ENCODE measurements at places on chromosomes 4 and X.

DNA sequence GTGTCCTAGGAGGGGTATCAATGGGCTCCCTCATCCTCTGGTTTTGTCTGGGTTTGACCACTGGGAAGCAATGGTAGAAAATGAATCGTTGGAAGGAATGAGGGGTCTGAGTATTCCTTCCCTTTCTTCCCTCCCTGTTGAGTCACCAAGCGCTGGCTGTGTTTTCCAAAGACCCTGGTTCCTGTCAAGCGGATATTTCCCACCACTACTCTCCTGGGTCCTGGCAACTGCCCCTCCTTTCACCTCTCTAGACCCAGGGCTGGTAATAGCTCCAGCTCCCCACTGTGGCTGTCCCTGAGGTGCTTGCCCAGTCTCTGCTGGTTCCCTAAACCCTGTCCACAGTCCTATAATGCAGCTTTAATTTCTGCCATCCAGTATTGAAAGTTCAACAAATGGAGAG lies 22.2 kb downstream of the SMIM43 start:
- H3K4me3 ChIP-seq = no peak overlapping the region
- no peak for DNase-seq
- peaks cover 3% of the 10 kb centered on the region for H3K27me3 ChIP-seq
- no peaks in the 10 kb centered on the region for H3K4me1 ChIP-seq
- no peak overlapping the region for H3K27ac ChIP-seq

DNA sequence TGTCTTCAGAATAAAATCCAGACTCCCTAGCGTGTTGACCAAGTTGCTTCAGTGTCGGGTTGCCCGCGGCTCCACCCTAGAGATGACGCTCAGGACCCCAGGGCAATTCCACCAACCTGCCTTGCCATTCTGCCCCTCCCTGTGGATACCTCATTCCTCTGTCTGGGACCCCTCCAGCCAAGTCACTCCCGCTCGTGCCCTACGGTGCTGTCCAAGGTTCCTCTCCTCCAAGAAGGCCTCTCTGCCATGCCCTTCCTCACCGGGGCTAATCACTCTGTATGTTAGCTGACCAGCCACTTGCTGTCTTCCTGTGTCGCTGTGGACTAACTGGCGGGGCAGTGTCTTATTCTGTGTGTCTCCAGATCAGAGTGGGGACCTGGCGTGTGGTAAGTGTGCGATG lies 46.6 kb downstream of the TENM3 start:
- H3K27ac ChIP-seq = no peak overlapping the region
- no peaks in the 10 kb centered on the region for H3K4me1 ChIP-seq
- H3K36me3 ChIP-seq = peaks cover 3% of the 10 kb centered on the region

DNA sequence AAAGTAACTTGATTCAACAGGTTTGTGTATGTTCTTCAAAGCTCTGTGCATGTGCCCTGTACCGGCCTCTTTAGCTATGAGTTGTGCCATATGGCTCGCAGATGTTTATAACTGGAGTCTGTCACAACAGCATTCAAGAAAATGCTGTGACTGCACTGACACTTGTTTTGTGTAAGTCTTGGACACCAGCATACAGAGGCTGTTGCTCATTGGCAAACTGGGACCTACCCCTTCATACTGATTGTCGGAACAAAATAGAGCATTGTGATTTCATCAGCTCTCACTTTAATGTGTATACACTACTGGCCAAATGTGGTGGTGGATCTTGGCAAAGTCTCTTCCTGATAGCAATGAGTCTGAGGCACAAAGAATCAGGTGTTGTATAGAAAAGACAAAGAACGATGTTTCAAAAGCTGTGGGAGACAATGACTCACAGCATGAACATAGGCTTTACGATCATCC lies 133.9 kb downstream of the EGF start:
- no peaks in the 10 kb centered on the region for H3K27me3 ChIP-seq
- H3K27ac ChIP-seq = no peak overlapping the region
- peaks cover 7% of the 10 kb centered on the region for H3K4me1 ChIP-seq
- peaks cover 4% of the 10 kb centered on the region for H3K36me3 ChIP-seq

- H3K27ac ChIP-seq = no peak overlapping the region
- DNase-seq = no peak
- H3K36me3 ChIP-seq = no peaks in the 10 kb centered on the region
- H3K4me1 ChIP-seq = no peaks in the 10 kb centered on the region
- H3K4me3 ChIP-seq = no peak overlapping the region
Measured at GRCh38 chrX:123740536-123740935, 7.7 kb upstream of the THOC2 start.

- no peak overlapping the region for H3K27ac ChIP-seq
- no peaks in the 10 kb centered on the region for H3K36me3 ChIP-seq
- no peak overlapping the region for H3K4me3 ChIP-seq
Measured at GRCh38 chr4:68995292-68995691, 43.7 kb upstream of the UGT2A3 start.

- peaks cover 3% of the 10 kb centered on the region for H3K27me3 ChIP-seq
- H3K4me1 ChIP-seq = peaks cover 29% of the 10 kb centered on the region
- H3K4me3 ChIP-seq = no peak overlapping the region
- no peak for DNase-seq
- no peaks in the 10 kb centered on the region for H3K36me3 ChIP-seq
Measured at GRCh38 chr4:81504112-81505003, 32.7 kb upstream of the RASGEF1B start.
